ENCODE measurements at places on chromosomes 5 and 9.

DNA sequence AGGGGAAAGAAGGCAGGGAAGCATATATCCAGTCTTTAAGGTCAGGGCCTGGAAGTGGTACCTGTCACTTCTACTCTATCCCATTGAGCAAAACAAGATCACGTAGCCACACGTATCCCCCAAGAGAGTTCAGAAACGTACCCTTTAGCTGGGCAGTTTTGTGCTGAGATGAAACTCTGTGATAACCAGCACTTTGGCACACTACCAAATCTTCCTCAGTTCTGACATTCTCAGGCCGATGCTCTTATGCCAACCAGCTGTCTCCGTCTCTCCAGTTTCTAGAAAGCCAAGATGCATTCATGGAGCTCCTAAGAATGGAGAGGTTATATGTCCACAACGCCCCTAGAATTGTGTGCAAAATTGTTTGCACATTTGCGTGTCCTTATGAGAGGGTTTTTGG is 176.6 kb upstream of the MSX2 start:
- no peak for DNase-seq

DNA sequence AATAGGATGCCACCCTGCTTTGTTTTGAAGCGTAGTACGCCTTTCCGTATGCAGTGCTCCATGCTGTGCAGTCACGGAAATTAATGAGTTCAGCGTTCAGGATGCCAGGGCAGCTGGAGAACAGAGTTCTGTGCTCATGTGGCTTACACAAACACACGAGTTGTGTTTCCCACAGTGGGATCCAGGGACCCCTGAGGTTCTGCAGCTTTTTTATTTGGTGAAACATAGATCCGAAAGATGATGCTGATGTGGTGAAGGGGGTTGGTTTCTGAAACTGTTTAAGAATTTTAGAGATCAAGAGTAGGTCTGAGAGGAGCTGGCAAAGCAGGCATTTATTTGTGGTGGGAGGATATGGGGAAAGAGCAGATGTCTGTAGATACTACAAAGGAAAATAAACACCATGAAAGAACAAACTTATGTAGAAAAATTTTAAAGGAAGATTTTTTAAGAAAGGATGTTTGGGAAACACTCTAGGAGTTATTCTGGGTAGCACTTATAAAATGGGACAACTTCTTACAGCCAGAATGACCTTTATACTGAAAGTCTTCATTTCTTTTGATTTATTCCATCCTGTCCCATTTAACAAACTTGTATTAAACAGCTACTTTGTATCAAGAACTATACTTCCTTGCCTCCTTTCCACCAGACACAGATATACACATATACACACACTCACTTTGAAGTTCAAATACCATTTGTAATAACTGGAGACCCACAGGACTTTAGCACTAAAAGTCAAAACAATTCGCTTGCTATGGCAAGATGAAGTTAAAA is 52.7 kb downstream of the ITGA1 start:
- DNase-seq: no peak

- no peak for DNase-seq
These were observed 482 bp downstream of the NFIB start for GRCh38 chr9:14313378-14313940.

DNA sequence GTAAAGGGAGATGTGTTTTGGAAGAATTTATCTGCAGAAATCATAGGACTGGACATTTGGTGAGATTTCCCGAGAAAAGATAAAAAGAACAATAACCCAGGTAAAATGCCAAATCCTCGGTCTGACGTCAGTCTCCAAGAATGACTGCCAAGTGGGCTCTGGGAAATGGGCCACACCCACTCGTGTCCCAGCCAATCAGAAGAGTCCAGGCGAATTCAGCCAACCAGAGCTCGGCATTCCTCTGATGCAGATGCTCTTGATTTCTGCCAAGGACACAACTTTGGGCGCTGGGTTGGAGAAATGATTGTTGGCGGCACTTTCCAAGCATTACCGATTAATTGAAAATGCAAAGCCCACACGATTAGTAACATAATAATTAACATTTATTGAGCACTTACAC is 73.3 kb downstream of the FGF18 start:
- DNase-seq: no peak

GRCh38 chr9:110258690-110259091 is 2.4 kb upstream of the TXN start:
- no peak for DNase-seq

GRCh38 chr5:33114361-33114760 is 326.4 kb upstream of the TARS1 start:
- DNase-seq: peak; percentile 53

DNA sequence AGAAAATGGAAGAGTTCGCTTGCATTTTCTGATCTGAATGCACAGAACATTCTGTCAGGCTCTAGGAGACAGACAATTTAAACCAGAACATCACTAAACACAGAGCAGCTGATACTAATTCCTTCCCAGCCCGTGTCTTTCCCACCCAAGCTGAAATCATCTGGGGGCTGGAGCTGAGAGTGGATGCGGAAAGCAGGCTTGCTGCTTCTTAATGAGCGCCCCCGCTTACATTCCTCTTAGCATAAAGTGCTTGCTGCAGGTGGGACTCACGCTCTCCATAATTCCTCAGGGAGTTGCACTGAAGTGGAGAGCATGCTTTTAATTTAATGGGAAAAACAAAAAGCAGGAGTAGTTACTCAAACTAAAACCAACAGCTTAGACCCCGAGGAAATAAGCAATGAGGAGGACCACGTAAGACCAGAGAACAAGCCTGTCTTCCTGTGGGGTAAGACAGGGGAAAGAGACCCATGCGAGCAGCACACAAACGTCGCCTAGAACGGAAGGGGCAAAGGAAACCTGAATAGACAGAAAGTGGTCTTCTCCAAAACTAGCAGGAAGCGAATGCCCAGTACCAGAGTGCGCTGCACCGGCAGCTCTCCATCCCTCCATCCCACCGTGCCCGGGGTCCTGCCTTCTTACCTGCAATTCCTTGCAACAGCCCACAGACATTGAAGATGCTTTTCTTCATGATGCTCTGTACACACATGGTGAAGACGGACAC is 139.3 kb downstream of the LHFPL2 start:
- no peak for DNase-seq

Data from mammary epithelial cell (primary cell).